ENCODE measurements at places on chromosomes 3 and 15. TPM values are rescaled to one million over a fixed set of nuclear protein-coding genes. Genes with fewer than 3 reads are reported as not detected.

- no peak for DNase-seq
Measured at GRCh38 chr15:81484086-81484955, 110.3 kb upstream of the TMC3 start.

IL20RB gene
- total RNA-seq, result 1.0 TPM

NDN gene
- 3.0 TPM for total RNA-seq

DNA sequence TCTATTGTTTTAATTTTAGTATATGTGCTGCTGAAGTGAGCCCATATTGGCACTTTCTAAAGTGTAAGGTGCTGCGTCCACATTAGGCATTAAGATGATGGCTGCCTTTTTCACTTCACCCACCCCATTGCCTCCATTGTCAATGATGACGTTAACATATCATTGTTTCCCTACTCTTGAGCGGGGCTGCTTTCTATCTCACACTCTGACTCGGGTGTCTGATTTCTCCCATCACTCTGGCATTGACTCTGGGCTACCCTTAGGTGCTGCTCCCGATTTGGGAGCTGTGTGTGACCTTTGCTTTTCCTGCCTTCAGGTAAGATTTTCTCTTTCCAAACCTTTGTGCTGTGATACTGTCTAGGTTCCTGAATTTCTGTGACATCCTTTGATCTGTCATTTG lies 28.8 kb downstream of the CGNL1 start:
- no peak for DNase-seq

DNA sequence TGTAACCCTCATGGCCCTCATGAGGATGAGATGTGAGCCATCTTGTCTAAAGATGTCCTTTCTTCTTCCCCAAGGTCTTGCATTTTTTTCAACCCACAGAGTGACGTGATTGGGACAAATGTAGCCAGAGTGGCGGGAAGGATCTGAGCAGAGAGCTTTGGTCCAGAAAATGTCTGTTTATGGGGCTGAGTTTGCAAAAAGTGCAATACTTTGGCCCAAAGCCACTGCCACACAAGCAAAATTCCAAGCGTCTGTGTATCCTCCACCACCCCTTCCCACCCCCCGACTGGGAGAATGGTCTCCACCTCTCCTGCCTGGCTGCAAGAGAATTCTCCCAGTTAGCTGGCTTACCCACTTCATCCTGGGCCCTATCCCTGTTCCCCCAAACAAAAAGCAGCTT lies 246.9 kb upstream of the LRIG1 start:
- no peak for DNase-seq

C15orf40 gene
- total RNA-seq, result 30.2 TPM

GPR176 gene
- total RNA-seq, result 0.16 TPM

UACA gene
- 2.8 TPM for total RNA-seq

DNA sequence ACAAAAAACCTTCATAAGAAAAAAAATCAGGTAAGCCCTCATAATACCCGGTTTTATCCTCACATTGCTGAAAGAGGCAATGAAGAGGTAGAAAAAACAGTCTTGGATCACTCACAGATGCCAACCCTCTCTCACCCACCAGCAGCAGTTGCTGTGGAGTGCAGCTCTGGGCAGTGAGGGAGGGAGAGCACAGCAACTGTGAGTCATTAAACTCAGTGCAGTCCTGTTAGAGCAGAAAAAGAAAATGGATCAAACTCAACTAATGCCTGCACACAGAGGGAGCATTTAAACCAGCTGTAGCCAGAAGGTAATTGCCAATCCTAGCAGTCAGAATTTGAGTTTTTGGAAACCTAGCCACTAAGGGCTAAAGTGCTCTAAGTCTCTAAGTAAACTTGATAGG lies 1050.6 kb upstream of the ALCAM start:
- no peak for DNase-seq

TM6SF1 gene
- total RNA-seq, result 5.6 TPM

GRCh38 chr15:66749841-66750575 lies 48.0 kb downstream of the SMAD6 start:
- DNase-seq, result no peak

ZNF662 gene
- 3.2 TPM for total RNA-seq

B3GNT5 gene
- 26.1 TPM for total RNA-seq

FOXB1 gene
- total RNA-seq, result 0.36 TPM

- DNase-seq, result no peak
Measured at GRCh38 chr15:81723701-81724100, 322.1 kb downstream of the MEX3B start.

GHRL gene
- total RNA-seq, result 0.22 TPM

- DNase-seq, result no peak
Measured at GRCh38 chr15:96264351-96264798, 66.1 kb upstream of the NR2F2 start.

GRCh38 chr3:117192888-117193287 lies 483.3 kb downstream of the TUSC7 start:
- DNase-seq, result no peak

DNA sequence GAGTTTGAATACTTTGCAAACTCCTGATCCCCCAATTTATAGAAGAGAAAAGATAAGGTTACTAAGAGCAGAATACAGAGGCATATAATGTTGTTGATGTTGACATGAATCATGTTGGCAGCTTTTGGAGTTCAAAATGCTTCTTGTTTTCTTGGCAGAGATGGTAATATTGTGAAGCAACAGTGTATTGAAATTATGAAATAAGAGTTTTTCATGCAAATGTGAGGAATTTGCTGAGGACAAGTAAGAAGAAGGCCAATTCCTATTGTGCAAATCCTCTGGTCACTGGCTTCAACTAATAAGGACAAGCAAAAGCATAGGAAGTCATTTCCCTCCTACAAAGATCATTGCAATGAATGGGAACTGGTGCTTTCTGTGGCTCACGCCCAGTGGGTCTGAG lies 126.9 kb upstream of the CHL1 start:
- DNase-seq, result no peak

ROBO1 gene
- 8.6 TPM for total RNA-seq

DNA sequence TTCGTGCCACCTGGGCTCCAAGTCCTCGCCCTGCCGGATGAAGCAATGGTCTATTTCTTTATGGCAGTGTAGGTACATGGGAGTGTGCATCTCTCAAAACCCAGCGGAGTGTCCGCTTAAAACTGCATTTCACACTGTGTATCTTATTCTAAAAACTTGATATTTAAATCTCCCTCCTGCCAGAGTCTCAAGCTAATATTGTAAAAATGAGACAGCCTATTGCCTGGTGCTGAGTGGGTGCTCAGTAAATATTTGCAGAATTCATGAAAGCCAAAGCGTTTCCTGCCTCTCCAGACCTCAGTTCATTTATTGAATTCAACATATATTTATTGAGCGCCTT lies 330 bp upstream of the TBC1D2B start:
- no peak for DNase-seq

GRCh38 chr15:89167267-89168176 lies 53.9 kb downstream of the RLBP1 start:
- peak; percentile 86 for DNase-seq

GRCh38 chr3:134357261-134357913 lies 16.9 kb downstream of the AMOTL2 start:
- DNase-seq, result no peak

- DNase-seq, result no peak
Measured at GRCh38 chr3:15771444-15771843, 26.3 kb downstream of the ANKRD28 start.

DNA sequence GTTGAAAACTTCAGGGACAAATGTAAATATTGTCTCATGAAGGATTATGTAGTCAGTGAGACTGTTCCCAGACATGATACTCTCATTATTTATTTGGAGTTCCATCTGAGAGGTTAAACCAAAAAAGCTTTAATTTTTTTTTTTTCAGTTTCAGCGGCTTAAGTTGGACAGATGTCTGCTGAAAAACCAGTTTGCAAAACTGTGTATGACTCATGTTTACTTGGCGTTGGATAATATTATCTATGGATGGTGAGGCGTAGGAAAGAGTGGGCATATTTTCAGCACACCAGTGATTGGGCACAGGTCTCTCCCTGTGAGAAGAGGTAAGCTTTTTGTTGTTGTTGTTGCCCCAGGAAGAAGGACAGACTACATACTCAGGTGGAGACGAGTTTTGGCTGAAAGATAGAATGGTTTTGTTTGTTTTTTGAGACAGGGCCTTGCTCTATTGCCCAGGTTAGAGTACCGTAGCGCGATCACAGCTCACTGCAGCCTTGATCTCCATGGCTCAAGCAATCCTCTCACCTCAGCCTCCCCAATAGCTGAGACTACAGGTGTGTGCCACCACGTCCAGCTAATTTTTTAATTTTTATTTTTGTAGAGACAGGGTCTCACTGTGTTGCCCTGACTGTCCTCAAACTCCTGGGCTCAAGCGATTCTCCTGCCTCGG lies 16.4 kb upstream of the ANXA2 start:
- no peak for DNase-seq

GPR27 gene
- total RNA-seq, result 0.40 TPM

OSTN gene
- not detected for total RNA-seq

GRCh38 chr3:63912768-63913588 lies 795 bp upstream of the SCAANT1 start:
- DNase-seq, result peak; percentile 64

DGKG gene
- 0.36 TPM for total RNA-seq

- peak; percentile 81 for DNase-seq
Measured at GRCh38 chr3:16290007-16290826, 25.2 kb downstream of the OXNAD1 start.

GRCh38 chr3:187136936-187137335 lies 2.4 kb downstream of the RPL39L start:
- no peak for DNase-seq

DNA sequence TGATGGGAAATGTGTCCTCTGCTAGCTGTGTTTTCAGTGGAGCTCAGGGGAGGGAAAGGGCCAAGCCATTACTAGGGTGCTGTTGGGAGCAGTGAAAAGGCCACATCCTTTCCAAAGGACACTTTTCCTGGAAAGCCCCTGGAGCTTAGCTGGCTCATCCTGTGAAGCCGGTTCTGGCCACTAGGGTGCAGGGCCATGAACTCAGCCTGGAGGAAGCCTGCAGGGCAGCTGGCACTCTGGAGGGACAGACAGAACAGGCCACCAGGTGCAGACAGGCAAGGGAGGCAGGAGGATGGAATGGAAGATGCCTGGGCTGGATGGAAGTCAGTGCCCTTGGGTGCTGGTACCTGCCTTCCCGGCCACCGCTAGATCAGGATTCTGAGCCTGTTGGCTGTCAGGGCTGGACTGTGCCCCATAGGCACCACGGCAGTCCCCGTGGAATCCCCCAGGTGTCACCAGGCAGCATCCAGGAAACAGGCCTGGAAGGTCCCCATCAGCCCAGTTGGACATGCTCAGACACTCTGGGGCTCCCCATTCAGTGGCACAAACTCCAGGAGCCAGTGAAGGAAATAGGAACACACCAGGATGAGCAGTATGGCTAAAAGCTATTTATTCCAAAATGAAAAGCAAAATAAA lies 76.2 kb upstream of the C2CD4B start:
- no peak for DNase-seq

BMF gene
- 4.2 TPM for total RNA-seq

GRCh38 chr3:72810063-72810462 lies 38.2 kb downstream of the SHQ1 start:
- DNase-seq, result no peak

C15orf62 gene
- total RNA-seq, result 0.61 TPM

CHRNA7 gene
- 0.20 TPM for total RNA-seq

GRCh38 chr3:153951276-153951675 lies 169.9 kb upstream of the ARHGEF26 start:
- no peak for DNase-seq

CACNA2D3 gene
- total RNA-seq, result not detected

TMIE gene
- total RNA-seq, result 0.90 TPM

DNA sequence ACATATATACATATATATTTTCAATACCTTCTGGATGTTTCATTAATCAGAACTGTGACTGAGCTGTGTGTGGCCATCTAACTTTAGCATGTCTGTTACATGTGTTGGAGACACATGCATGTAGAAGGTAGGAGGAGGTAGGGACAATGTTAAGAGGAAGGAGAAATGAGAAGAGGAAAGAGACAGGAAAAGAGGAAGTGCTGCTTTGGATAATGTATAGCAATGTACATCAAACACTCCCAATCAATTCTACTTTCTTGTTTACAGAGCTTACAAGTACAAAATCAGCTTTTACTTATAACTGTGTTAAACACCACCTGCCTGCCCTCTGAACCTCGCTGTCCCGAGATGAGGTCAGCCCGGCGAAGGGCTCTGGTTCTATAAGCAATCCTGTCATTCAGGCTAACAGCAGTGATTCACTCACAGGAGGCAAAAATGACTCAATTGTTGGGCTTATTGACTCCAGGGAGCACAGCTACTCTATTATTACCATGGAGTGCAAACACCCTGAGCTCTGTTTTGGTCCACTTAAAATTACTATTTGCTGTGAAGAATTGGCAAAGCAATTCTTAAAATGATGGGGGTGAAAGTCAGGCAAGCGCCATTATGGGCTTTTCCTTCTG lies 188.9 kb downstream of the MEIS2 start:
- no peak for DNase-seq

RBMS3 gene
- 2.3 TPM for total RNA-seq

SEMA6D gene
- not detected for total RNA-seq

DNA sequence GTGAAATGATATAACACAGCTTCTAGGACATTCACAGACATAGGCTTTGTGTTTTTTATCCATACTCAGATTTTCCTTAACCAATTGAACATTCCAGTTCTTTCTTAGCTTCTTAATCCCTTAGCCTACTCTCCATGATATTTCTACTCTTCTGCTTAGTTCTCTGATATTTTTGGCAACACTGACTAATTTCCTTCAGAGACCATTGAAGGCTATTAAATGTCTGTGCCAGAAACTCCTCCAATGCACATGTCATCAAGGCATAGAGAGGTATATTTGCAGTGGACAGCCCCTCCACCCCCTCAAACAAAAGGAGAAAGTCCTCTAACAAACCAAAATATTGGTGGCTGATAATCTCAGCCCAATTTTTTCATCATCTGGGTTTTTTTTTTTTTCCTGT lies 105.9 kb upstream of the TSC22D2 start:
- no peak for DNase-seq

DNA sequence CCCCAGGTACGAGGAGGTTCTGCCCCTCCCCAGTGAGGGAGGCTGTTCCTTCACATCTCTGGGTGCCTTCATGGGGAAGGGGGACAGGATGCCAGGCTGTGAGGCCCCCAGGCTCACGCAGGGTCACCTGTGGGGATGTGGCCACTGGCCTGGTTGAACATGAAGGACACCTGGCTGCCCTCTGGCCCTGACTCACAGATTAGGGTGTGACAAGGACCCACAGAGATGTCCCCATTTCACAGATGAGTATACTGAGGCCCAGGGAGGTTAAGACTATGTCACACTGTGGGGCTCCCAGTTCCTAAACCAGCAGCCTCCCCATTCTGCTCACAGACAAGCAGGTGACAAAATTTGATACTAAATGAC lies 42.4 kb downstream of the PCSK6 start:
- no peak for DNase-seq

GRCh38 chr3:138081371-138082084 lies 33.9 kb downstream of the DZIP1L start:
- DNase-seq, result no peak

FAM98B gene
- total RNA-seq, result 61.8 TPM
